ENCODE measurements at places on chromosomes 1 and 21.

DNA sequence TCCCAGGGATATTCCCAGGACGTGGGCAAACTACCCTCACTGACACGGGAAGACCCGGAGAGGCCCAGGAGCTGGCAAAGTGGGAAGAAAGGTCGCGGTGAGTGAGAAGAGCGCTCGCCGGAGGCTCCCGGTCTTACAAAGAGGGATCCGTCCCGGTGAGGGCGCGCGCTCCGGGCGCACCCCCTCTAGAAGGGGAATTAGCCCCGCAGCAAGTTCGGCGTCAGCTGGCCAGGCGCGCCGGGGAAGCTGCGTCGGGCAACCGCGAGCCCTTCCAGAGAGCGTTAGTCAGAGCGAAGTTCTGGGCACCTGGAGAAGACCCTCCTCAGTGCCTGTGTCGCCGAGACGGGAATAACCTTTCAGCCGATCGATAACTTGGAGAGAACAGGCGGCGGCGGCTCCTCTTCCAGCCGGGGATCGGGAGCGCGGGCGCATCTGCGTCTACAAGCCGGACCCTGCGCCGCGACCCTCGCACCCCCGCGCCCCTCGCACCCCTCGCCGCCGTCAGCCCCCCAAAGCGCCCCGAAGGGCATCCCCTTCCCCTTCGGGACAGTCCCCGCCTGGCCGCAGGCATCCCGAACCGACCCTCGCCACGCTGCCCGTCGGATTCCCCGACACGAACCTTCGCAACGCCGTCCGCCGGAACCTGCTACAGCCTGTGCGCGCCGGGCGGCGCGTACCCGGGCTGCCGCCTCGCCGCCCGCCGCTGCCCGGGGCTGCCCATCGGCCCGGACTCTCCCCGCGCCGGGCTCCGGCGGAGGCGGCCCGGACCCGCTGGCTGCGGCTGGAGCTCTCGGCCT is 485 bp downstream of the SIPA1L2 start:
- DNase-seq = no peak

GRCh38 chr1:177799746-177800145 is 170.1 kb downstream of the SEC16B start:
- no peak for DNase-seq

GRCh38 chr1:109204484-109204883 is 9.2 kb upstream of the SARS1 start:
- no peak for DNase-seq

DNA sequence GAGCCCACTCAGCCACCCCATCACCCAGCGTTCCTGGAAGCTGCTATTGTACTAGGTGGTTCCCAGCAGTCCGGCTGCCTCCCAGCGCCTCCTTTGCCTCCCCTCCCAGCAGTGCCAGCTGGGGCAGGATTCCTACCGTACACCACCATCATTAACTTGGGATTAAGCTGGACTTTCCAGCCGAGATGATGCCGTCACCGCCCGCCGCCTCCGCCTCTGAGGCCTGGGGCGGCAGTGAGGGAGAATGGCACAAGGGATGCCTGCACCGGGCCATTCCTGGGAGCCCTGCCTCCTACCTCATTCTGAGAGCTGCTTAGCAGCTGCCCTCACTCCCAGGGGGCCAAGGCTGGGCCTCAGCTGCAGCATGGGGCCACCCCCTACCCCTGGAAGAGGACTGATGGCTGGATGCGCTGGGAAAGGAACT is 13.2 kb downstream of the CNTN2 start:
- DNase-seq = no peak

DNA sequence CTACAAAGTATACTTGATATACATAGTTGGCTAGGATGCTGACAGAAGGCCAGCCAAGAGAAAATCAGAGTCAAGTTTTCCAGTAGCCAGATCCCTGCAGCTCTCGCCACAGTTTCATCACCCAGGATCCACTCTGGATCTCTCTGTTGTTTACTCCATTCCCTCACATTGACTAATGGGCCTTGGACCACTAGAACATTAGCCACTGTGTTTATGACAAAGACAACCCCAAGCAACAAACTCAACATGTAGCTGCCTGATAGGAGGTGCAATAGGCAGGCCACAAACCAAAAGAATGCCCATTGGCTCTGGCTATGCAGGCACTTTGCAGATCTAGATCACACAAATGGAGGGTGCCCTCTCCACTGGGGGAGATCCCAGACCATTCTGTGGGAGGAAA is 44.2 kb downstream of the ARHGEF11 start:
- no peak for DNase-seq

Measured in GM10248 (cell line).